ENCODE measurements at places on chromosomes 16 and 17.

DNA sequence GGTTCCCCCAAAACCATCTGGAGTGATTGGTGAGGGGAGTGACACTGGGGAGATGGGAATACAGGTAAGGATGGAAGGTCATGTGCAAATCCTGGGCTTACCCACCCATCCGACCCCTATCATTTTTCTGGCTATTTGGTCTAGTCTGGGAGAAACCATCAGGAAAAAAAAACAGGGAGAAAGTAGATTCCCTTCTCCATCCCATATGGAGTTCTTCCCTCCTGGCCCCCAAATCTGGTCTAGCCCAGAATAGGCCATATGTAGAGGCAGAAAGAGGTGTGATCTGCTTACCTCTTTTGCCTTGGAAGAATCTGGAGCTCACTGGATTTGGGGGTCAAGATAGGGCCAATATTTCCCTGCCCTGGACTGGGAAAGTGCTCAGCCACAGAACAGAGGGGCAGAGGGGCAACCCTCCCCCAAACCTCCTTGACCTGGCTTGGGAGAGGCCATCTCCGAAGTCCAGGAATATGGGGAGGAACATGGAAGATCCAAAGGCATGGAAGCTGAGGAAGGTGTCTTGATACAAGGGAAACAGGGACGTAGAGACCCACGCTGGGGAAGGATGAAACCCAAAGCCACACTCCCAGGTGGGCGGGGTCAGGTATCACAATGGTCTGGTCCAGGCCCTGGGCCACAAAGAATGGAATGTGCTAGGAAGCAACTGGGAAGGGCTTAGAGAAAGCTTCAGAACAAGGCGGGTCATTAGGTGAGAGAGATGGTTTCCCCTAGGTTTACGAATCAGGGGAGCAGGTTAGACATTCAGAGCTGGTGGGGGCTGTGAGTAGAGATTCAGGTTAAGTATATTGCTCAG, 16.2 kb downstream of the CHRNB1 start:
- DNase-seq, result no peak

DNA sequence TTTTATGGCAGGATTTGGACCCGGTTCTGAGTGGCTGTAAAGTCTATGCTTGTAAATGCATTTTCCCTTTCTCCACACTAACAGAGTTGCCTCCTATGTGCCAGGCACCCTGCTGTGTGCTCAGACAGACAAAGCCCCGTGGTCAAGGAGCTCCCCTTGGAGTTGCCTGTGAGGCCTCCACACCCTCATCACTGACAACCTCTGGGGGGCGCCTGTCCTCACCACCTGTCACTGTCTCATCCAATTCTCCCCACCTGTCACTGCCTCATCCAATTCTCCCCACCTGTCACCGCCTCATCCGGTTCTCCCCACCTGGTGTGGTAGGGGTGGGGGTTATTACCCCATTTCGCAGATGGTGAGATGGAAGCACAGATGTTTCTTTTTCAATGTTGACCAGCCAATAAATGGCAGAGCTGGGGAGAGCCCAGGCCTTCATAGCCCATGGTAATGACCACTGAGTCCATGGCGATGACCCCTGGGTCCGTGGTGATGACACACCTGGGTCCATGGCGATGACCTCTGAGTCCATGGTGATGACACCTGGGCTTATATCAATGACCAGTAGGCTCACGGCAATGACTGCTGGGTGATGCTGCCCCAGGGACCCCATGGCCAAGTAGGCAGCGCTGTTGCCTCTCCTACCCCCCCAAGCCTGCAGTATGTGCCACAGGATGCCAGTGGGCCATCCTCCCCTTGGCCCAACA, 150.1 kb downstream of the IRF8 start:
- no peak for DNase-seq

GRCh38 chr17:6712854-6713129, 377 bp downstream of the SLC13A5 start:
- no peak for DNase-seq

GRCh38 chr16:72124761-72125634, 31.4 kb downstream of the DHX38 start:
- DNase-seq, result peak; percentile 86

DNA sequence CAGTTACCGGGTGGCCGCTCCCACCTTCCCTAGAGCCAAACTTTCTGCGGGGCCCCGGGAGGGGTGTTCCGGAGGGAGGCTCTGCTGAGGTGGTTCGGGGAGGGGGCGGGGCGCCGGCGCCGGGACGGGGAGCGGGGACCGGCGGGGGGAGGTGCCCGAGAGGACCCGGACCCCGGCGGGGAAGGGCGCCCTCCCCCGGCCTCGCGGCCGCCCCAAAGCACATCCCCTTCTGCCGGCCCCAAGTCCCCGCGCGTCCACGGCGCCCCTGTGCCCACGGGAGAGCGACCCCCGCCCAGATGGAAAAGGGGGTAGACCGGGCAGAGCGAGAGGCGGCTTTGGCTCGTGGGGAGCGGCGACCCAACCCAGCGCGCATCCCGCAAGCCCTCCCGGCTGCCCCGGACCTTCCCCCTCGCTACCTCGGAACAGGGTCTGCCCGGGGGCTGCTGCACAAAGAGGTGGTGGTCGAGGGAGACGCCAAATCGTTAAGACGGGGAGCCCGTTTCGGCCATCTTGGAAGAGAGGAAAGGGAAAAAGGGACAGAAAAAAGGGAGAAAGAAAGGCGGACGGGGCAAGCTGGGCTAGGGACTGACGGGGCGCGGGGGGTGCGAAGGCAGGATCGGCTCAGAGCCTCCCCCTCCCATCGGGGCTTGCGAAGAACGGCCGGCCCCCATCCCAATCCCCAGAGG, 530 bp downstream of the PCGF2 start:
- DNase-seq, result no peak

- DNase-seq, result no peak
Measured at GRCh38 chr16:52076332-52076731, 470.6 kb downstream of the TOX3 start.

DNA sequence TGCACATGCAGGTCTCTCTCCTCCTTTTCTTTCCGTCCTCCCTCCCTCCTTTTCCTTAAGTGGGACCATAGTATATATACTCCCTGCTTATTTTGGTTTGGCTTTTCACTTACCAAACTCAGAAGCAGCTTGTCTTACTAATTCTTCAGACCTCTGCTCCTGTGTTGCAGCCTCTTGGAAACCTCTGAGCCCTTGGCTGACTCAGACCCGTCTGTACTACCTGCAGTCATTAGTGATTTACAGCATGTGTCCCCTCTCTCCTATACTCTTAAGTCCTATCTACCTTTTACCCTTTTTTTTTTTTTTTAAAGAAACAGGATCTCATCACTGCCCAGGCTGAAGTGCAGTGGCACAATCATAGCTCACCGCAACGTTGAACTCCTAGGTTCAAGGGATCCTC, 207.0 kb downstream of the STX8 start:
- no peak for DNase-seq

- no peak for DNase-seq
Measured at GRCh38 chr17:2232244-2232638, 71.3 kb downstream of the SMG6 start.

DNA sequence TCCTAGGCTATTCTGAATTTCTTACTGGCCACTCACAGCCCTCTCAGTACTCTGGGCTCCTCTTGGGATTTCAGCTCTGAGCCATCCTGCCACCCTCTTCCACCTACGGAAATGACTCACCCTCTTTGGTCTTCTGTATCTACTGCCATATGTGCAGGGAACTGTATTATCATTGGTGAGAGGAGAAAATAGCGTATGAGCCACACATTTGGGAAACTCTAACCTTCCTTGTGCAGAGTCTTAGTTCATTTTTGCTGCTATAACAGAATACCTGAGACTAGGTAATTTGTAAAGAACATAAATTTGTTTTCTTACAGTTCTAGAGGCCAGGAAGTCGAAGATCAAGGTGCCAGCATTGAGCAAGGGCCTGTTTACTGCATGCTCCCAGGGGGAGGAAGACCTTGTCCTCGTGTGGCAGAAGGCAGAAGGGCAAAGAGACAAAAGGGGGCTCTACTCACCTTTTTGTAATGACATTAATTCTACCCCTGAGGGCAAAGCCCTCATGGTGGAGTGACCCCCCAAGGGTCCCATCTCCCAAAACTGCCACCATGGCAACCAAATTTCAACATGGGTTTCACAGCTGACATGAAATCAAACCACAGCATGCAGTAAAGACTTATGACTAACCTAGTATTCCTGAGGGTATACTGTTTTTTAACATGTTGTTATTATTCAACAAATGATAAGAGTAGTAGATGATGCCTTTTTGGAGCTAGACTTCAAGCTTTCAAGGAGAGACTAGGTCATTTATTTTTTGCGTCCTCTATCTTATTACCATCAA, 191.8 kb downstream of the PRKCA start:
- DNase-seq, result peak; percentile 63

DNA sequence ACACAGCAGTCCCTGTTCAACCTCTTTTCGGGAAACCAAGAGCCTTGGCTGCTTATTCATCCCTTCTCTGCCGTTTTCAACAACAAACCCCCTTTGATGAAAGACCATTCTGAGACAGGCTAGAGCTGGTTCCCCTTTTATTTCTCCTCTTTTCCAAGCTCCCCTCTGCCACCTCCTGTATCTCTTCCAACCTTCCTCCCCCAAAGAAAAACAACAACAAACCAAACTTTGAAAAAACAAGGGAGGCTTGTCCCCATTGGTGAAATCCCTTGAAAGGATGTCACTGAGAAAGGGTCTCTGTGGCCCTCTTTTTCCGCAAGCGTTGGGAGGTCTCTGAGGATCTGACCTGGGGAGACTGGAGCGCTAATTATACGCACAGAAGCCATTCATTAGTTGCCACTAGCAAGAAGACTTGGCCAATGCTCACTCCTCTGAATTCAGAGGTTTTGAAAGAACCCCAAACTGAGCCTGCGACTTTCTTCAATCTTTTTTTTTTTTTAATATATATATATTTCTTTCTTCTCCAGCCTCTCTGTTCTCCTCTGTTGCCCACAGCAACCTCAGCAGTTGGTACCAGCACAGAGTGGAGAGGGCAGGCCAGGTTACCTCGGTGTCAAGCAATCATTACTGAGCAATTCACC, 101.4 kb downstream of the PITPNC1 start:
- DNase-seq, result no peak

- no peak for DNase-seq
Measured at GRCh38 chr17:20952183-20952582, 90.6 kb downstream of the USP22 start.

GRCh38 chr17:32757963-32758362, 119.0 kb downstream of the MYO1D start:
- DNase-seq, result no peak

All from inflammatory macrophage (primary cell).